ENCODE measurements at places on chromosomes 5 and 9. TPM values are rescaled to one million over a fixed set of nuclear protein-coding genes. Genes with fewer than 3 reads are reported as not detected.

DNA sequence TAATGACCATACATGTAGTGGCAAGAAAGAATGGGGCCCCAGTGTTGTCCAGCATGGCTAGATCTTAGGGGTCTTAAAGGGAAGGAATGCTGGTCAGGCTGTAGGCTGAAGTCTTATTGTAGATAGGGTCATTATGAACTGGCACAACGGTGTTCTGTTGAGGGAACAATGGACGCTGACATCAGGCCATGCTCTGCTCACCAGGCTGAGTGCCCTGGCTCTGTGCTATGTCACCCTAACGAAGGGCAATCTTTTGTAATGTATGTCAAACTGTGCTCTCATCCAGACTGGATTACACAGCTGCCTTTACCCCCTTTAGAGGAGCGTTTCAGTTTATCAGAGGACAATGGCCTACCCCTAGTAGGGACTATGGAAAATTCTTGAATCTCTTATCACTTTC is 14.6 kb upstream of the ZNF608 start:
- H3K27ac ChIP-seq = no peak overlapping the region
- no peaks in the 10 kb centered on the region for H3K4me1 ChIP-seq
- no peaks in the 10 kb centered on the region for H3K36me3 ChIP-seq
- no peaks in the 10 kb centered on the region for H3K27me3 ChIP-seq
- no peak for DNase-seq

- DNase-seq = no peak
- H3K4me3 ChIP-seq = no peak overlapping the region
- peak overlapping the region; percentile 13 for H3K27ac ChIP-seq
- no peaks in the 10 kb centered on the region for H3K27me3 ChIP-seq
- H3K36me3 ChIP-seq = peaks cover 4% of the 10 kb centered on the region
Observed at GRCh38 chr9:76441551-76442322, 17.2 kb upstream of the GCNT1 start.

DNA sequence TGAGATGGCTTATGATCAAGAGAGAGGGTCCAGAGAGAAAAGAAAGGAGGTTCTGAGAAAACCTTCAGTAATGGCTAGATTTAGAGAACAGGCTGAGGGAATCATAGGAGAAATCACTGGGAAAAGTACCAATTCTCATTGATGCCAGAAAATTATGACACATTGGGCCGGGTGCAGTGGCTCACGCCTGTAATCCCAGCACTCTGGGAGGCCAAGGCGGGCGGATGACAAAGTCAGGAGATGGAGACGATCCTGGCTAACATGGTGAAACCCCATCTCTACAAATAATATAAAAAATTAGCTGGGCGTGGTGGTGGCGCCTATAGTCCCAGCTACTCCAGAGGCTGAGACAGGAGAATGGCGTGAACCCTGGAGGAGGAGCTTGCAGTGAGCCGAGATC is 29.5 kb upstream of the PLIN2 start:
- no peaks in the 10 kb centered on the region for H3K36me3 ChIP-seq
- H3K27me3 ChIP-seq = no peaks in the 10 kb centered on the region
- H3K4me3 ChIP-seq = no peak overlapping the region
- peak overlapping the region; percentile 23 for H3K27ac ChIP-seq
- peaks cover 23% of the 10 kb centered on the region for H3K4me1 ChIP-seq
- no peak for DNase-seq

- H3K4me3 ChIP-seq = no peak overlapping the region
- H3K36me3 ChIP-seq = no peaks in the 10 kb centered on the region
- DNase-seq = no peak
- H3K27ac ChIP-seq = no peak overlapping the region
- no peaks in the 10 kb centered on the region for H3K4me1 ChIP-seq
Observed at GRCh38 chr9:27847818-27848217, 274.5 kb upstream of the C9orf72 start.

DNA sequence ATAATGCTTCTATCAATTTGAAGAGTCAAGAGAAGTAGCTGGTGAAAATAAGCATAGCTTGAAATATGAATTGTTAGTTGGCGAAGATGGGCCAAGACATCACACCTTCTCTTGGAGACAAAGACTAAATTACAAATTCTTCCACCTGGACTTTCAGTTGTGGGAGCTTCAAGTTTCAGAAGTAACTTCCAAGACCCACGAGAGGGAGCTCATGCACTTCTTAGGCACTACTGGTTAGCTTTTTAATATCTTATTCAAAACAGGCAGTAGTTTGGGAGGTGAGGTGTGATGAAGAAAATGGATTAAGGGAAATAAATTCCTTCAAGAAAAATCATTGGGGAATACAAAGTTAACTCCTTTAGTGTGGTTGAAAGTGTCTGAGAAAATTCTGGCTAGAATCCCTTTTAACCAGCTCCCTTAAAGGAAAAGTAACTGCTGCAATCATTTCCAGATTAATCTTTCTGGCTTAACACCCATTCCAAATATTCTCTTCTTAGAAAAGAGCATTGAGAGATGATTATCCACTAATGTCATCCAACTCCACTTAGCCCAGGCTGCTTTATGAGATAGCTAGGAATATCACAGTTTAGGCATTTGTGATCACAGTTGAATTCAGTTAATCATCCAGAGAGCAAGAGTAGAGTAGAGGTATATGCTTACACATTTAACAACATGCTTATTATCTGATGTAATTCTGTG is 139.5 kb upstream of the DMRTA1 start:
- no peak overlapping the region for H3K4me3 ChIP-seq
- H3K27me3 ChIP-seq = peaks cover 15% of the 10 kb centered on the region
- no peak for DNase-seq
- no peaks in the 10 kb centered on the region for H3K36me3 ChIP-seq
- H3K4me1 ChIP-seq = no peaks in the 10 kb centered on the region

DNA sequence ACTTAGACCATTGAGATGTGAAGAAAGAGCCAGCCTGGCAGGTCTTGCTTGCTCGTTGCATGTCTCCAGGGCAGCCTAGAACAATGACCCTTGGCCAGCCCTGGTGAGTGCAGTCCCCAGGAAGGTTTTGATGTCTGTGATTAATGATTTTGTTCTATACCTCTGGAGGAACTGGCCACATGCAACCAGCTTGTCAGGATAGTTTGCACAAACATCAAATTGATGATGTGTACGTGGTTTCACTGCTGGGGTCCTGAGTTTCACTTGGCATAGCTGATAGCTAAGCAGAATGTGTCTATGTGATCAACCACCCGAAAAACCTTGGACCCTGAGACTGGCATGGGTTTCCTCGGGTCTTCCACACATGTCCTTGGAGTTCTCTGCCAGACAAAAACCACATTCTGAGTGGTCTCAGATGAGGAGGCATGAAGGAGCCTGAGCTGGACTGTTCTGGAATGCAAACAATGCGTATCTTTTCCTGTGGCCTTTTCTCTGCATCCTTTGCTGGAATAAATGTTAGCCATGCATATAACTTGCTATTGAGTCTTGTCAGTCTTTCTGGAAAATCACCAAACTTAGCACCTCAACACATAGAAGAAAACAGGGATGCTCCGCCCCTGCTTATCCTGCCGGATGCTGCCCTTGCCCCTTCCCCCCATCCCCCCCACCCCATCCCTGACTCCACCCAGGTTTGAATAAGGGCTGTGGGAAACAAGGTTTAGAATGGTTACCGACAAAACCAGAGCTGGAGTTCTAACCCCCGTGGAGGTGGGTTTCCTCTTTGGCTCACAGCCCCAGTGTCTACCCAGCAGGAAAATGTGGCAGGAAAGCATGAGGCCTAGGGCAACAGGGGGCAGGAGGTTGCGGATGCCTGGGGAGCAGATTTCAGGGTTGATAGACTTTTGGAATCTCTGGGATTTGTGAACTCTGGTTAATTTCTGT is 50.1 kb upstream of the ANKRD33B start:
- H3K4me3 ChIP-seq = no peak overlapping the region
- H3K27ac ChIP-seq = no peak overlapping the region
- no peaks in the 10 kb centered on the region for H3K36me3 ChIP-seq
- peaks cover 10% of the 10 kb centered on the region for H3K27me3 ChIP-seq
- DNase-seq = no peak

DNA sequence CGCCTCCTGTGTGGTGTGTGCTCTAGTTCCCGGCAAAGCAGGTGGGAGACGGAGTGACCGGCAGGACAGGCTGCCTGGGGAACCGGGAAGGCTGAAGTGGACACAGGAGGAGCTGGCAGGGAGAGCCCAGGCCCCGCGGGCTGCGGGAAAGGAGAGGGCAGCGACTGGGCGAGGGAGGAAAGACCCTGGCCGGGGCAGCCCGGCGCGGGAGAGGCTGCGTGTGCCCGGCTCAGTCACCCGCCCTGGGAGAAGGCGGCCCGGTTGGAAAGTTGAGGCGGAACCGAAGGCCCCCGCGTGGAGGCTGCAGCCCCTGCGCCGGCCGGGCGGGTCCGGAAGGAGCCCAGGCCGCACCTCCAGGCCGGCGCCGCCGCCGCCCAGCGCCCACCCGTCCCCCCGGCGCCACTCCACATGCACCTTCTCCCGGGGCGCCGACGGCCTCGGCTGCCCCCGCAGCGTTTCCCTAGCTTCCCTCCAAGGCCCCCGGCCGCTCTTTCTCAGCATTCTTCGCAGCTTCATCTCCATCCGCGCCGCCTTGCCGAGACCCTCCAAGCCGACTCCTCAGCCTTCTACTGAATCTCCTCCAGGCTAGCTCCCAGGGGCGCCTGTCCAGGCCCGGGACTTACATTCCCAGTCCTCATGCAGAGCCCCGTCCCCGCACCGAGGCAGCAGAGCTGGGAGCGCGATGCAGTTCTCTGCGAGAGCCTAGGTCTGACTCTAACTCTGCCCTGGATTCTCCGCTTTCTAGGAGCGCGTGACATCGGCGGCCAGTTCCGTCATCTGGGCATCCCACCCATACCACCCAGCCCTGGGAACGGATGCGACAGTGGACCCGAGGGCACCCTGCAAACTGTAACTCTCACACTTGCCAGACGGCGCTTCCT is 152.0 kb downstream of the ERCC6L2 start:
- H3K36me3 ChIP-seq = peaks cover 8% of the 10 kb centered on the region
- H3K27me3 ChIP-seq = peaks cover 19% of the 10 kb centered on the region
- peak overlapping the region; percentile 61 for H3K4me3 ChIP-seq
- peaks cover 33% of the 10 kb centered on the region for H3K4me1 ChIP-seq
- peak; percentile 47 for DNase-seq
- peak overlapping the region; percentile 19 for H3K27ac ChIP-seq

GRCh38 chr5:107203243-107203642 is 467.5 kb downstream of the EFNA5 start:
- H3K27me3 ChIP-seq = no peaks in the 10 kb centered on the region
- H3K27ac ChIP-seq = no peak overlapping the region
- H3K4me1 ChIP-seq = no peaks in the 10 kb centered on the region
- no peak overlapping the region for H3K4me3 ChIP-seq
- no peaks in the 10 kb centered on the region for H3K36me3 ChIP-seq

- no peaks in the 10 kb centered on the region for H3K27me3 ChIP-seq
- no peaks in the 10 kb centered on the region for H3K36me3 ChIP-seq
- H3K4me3 ChIP-seq = no peak overlapping the region
- H3K4me1 ChIP-seq = peaks cover 9% of the 10 kb centered on the region
- no peak overlapping the region for H3K27ac ChIP-seq
Observed at GRCh38 chr5:93890657-93891056, 149.3 kb upstream of the POU5F2 start.

DNA sequence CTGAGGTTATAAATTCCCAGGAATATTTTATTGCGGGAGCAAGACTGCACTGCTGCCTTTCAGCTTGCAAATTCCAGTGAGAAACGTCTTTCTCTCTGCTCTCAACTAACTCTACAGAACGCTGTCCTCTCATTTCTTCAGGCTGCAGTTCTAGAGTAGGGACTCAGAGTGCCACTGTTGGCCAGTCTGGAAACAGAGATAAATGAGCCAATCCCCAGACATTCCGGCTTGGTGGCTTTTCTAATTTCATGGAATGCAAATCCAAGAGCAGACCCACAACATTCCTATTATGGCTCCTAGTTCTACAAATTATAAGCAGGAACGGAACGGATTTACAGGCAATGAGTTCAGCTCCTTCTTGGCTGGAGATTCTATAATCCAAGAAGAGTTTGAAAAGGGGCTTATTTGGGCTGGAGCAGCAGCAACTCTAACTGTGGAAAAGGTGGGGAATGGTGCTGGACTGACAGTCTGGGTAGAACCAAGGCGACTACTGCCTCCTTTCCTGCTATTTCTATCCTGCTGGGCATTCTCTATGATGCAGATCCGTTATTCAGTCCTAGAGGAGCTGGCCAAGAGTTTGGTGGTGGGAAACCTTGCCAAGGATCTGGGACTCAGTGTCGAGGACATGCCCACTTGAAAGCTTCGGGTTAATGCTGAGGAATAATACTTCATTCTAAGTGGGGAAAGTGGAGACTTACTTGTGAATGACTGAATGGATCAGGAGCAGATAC is 9.3 kb downstream of the PCDHGA12 start:
- H3K27me3 ChIP-seq = peaks cover 11% of the 10 kb centered on the region
- no peak overlapping the region for H3K27ac ChIP-seq
- H3K4me3 ChIP-seq = no peak overlapping the region

GRCh38 chr5:68384936-68385594 is 169.5 kb downstream of the PIK3R1 start:
- H3K4me1 ChIP-seq = peaks cover 46% of the 10 kb centered on the region
- H3K27me3 ChIP-seq = peaks cover 8% of the 10 kb centered on the region
- peak overlapping the region; percentile 54 for H3K27ac ChIP-seq
- peaks cover 6% of the 10 kb centered on the region for H3K36me3 ChIP-seq
- DNase-seq = no peak

DNA sequence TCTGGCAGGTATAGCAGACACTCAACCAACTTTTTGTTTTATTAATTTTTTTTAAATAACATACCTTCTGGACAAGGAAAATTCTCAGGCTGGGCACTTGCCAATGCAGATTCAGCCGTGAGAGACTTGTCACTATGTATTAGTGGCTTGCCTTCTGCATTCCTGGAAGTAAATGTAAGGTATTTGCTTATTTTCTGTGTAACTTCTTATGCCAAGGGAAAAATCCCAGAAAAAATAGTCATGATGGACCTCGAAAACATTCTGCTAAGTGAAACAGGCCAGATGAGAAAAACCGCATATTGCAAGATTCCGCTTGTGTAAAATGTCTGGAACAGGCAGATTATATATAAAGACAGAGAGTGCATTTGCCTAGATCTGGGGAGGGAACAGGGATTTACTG is 260.3 kb upstream of the DAPK1 start:
- no peak for DNase-seq
- no peaks in the 10 kb centered on the region for H3K27me3 ChIP-seq
- no peaks in the 10 kb centered on the region for H3K4me1 ChIP-seq
- no peak overlapping the region for H3K4me3 ChIP-seq
- no peak overlapping the region for H3K27ac ChIP-seq

Gene SCGB3A2
- not detected for total RNA-seq

Gene C5orf63
- total RNA-seq = 8.8 TPM

Gene IFNK
- total RNA-seq = not detected

Gene DMGDH
- not detected for total RNA-seq

Gene DENND1A
- total RNA-seq = 13.9 TPM

Gene IL4
- not detected for total RNA-seq

Data from activated naive CD8-positive, alpha-beta T cell treated with anti-CD3 and anti-CD28 coated beads, Interleukin-2, amount 10 ng/mL, durations not matched to agents 7 days and 5 days (primary cell).